LNCaP clone FGC (cell line): ENCODE measurements at places on chromosomes 2 and 18.

GRCh38 chr18:76264876-76265250 lies 230.2 kb downstream of the ZNF516 start:
- DNase-seq, result no peak

DNA sequence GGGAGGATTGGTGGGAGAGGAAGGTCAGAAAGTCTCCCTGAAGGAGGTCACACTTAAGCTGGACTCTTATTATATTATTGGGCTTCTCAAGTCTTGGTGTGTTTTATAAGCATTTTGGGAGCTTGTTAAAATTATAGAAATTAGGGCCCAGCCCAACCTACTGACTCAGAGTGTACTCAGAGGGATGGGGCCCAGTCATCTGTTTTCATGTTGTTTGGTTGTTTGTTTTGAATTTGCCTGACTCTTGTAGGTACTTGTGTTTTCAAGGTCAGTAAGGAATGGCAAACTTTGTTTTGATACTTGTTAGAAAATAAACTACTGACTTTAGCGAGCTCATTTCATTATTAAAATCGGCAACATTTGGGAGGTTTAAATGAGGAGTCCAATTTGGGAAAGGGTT lies 152.0 kb downstream of the INSIG2 start:
- DNase-seq, result no peak

DNA sequence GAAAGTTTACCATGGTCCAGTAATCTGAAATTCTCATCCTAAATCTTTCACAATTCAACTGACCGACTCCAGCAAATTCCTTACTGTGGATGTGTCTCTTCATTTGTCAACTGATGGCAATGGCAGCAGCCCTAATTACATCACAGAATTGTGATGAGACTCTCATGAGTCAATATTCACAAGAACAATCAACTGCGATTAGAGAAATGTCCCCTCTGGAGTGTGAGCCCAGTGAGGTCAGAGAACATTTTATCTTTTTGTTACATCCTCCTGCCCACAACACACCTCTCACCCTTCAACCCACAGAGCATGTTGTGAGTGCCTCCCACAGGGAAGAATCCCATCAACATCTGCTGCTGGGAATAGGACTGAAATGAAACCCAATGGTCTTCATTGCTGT lies 73.6 kb downstream of the CD226 start:
- DNase-seq, result no peak

DNA sequence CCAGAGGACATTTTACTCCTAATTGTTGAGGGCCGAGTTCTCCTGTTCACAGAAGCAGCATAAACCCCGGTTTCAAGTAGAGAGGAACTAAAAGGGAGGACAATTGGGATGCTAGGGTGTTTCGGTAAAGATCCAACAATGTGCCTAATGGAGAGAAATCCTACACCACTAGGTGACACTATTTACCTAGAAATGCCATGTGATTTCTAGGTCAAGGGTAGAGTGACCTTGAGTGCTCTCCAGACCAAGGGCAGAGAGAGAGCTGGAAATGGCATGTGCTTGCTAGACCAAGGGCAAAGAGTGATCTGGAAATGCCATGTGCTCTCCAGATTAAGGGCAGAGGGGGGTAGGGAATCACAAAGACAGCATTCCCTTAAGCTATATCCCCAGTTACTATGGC lies 472.0 kb downstream of the DCDC2C start:
- no peak for DNase-seq

DNA sequence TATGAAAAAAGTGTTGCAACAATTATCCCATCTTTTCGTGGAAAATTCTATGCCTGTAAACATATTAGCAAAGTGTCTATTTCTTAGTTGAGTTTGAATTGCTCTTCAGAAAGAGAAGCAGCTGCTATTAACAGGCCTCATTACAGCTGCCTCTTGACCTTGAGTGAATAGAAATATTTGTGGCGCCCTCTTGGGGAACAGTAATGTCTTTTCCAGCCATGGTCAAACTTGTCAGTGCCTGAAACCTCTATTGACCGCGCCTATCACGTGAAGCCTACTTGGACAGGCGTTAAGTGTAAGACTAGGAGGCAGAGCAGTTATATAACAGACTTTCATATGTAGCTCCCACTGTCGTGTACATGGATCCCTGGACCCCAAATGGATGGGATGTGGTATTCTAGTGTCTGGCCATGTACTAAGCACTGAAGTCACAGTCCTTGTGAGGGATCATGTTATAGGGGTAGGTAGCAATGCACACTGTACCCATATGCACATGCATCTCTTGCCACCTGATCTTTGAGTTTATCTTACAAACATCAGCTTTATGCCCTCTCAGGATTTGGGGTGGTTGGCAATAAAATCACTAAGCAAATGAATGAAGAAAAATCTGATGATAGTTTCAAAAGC lies 245.0 kb downstream of the PTGR3 start:
- peak; percentile 48 for DNase-seq

GRCh38 chr18:50045126-50045525 lies 149.8 kb downstream of the MYO5B start:
- no peak for DNase-seq

DNA sequence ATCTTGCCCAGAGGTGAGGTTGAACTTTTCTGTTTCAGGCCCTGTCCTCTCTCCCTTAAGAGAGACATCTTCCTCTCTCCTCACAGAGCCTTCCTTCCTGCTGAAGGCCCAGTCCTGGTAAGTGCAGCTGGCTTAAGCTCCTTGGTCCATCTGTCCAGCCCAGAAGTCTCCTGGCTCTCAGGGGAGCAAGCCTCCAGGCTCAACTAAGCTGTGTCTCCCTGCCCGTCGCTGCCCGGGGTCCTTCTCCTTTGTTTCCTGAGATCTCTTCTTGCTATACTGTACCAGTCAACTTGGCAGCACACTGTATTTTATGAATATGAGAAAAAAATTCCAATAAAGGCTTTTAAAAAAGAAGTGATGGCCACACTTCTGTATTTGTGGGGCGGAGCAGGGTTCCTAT lies 77.4 kb downstream of the KCNF1 start:
- no peak for DNase-seq

GRCh38 chr2:99701503-99701902 lies 211.7 kb upstream of the REV1 start:
- no peak for DNase-seq

GRCh38 chr2:19702267-19702666 lies 199.5 kb downstream of the TTC32 start:
- DNase-seq, result no peak

- no peak for DNase-seq
Observed at GRCh38 chr2:26326514-26326913, 19.4 kb upstream of the SELENOI start.

- no peak for DNase-seq
Observed at GRCh38 chr2:144211826-144212225, 308.1 kb downstream of the ZEB2 start.

- no peak for DNase-seq
Observed at GRCh38 chr2:159030674-159031380, 62.4 kb downstream of the TANC1 start.

DNA sequence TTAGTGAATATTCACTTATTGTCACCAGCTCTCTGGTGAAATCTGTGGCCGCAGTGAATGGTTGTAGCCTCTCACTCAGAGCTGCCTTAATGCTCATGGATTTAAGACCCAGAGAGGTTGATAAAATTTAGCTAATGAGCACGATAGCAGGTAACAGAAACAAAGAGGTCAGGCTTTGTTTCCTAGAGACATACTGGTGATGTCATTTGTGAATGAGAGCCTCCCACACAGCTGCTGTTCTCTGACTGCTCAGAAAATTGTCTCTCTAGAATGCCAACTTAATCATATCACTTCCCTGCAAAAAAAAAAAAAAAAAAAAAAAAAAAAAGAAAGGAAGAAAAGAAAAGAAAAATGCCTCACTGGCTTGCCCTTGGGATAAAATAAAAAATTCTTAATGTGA lies 411.7 kb upstream of the MYT1L start:
- DNase-seq, result no peak

DNA sequence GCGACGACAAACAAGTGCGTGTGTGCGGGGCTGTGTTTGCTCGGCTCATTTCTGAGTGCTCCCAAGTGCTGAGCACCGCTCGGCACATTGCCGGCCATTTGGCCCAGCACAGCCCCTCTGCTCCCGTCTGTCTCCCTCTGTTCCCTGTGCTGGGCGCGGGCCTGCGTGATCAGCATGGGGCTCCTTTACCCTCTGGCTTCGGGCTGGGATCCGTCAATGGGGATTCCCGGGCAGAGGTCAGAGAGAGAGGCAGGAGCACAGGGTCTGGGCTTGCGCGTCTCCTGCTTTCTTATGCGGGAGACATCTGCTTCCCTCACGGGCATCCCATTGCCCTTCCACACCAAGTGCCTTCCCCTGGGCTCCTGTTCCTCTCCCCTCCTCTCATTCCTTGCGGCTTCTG lies 234.0 kb downstream of the ACKR3 start:
- no peak for DNase-seq

DNA sequence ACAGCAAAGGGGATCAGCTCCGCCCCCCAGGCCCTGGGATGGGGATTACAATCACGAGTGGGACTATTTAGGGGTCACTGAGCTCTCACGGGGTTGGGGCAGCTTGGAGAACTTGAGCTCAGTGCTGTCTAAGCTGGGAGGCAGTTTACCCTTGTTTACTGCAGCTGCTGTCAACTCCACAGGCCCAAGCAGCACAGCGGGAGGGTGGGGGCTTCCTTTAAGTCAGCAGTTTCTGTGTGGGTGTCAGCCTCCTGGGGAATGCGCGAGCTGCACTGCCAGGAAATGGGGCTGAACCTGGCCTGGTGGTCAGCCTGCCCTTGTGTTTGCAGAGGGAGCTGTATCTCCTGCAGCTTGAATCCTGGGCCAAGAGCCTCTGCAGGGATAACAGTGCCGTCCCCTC lies 29.8 kb downstream of the TOGARAM2 start:
- no peak for DNase-seq

DNA sequence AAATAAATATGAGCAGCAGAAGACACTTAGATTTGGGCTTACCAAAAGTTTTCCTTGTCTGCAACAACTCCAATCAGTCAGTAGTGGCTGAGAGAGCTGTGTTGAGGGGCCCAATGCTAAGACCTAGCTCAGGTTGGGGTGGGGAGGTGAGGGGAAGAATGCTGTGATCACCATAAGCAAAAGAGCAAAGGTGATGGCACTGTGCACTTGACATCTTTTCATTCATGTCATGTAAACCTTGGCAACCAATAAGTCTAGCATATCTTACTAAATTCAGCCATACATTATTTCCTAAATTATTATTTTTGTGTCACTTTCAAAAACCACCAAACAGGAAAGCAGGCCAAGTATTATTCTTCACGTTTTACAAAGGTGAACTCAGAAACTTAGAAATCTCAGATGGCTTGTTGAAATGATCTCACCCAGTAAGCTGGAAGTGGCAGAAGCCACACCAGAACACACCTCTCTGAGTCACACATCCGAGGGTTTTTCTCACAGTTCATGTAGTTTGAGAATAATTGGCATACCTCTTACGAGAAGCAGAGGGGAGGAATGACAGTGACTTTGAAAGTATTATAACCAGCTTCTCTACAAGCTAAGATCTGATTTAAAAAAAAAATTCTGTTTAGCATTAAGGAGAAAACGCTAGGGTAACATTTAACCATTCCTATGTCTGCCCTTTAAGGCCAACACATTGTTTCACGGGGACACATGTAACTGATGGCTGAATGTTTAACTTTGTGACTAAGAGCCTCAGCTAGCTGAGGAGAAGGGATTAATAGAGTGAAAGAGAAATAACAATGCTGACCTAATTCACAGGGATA lies 43.3 kb upstream of the SETBP1 start:
- DNase-seq, result no peak

DNA sequence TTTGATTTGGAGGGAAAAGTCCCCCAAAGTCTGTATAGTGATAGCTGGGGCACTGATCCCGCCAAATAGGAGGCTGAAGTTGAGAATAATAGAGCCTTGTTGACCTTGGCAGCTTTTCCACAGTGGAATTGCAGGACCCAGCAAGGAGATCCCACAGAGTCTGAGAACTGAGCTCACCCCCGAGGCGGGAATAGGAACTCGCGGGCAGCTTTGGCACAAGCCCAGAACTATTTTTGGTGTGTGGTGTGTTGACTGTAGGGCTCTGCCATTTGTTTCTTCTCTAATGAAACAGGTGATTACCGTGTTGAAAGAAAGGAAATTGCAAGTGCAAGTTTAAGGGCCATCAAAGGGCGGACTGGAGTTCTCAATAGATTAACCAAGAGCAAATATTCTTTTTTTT lies 34.0 kb downstream of the SH3RF3 start:
- no peak for DNase-seq

DNA sequence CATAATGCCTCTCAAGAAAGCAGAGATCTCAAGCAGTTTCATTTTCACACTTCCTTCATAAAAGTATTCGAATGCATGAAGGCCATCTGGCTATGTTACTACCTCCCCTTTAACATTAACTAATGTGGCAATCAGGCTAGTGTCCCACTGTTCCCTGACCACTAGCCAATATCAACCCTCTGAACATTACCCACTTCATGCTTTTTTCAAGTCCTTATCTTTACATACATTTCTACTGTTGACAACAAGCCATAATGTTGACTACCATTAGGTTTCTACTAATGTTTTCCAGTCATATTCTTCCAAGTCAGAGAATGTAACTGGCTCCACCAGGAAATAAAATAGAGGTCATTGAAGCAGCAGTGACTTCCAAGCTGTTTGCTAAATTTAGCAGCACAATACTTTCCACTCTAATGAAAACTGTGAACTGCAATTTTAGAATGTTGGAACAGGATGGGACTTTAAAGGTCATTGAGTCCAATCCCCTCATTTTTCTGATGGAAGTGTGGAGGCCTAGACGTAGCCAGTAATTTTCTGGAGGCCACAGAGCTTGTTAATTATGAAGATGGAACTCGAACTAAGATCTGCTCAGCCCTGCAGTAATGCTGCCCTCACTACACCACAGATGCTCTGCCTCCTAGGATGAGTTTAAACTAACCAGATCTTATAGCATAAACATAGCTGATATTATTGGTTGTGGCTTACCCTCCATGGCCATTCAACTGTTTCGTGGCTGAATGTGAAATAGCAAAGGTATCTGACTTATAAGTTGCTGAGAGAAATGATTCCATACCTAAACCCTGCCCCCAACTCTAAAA lies 630 bp upstream of the PPP1R1C start:
- no peak for DNase-seq

DNA sequence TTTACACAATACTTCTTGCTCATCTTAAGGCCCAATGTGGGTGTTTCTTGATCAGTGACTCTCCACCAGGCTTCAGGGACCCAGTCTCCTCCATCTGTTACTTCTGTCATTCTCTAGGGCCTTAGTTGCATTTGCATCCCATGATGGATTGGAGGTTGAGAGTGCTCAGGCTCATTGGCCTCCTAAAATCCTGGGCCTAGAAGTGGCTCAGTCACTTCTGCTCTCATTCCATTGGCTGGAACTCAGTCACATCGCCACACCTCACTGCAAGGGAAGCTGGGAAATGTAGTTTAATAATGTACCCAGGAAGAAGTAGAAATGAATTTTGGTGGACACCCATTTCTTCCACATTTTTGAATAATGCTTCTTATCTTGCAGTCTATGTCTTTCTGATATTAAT lies 223.5 kb downstream of the HRH4 start:
- DNase-seq, result no peak

- DNase-seq, result no peak
Observed at GRCh38 chr2:166229678-166230023, 101.8 kb upstream of the SCN1A start.

GRCh38 chr2:17543848-17544247 lies 3.4 kb downstream of the VSNL1 start:
- DNase-seq, result no peak
